Glomerular endothelial cell (primary cell): ENCODE measurements at places on chromosomes 4 and X.

GRCh38 chrX:118131336-118131735 is 14.7 kb upstream of the KLHL13 start:
- DNase-seq, result no peak

DNA sequence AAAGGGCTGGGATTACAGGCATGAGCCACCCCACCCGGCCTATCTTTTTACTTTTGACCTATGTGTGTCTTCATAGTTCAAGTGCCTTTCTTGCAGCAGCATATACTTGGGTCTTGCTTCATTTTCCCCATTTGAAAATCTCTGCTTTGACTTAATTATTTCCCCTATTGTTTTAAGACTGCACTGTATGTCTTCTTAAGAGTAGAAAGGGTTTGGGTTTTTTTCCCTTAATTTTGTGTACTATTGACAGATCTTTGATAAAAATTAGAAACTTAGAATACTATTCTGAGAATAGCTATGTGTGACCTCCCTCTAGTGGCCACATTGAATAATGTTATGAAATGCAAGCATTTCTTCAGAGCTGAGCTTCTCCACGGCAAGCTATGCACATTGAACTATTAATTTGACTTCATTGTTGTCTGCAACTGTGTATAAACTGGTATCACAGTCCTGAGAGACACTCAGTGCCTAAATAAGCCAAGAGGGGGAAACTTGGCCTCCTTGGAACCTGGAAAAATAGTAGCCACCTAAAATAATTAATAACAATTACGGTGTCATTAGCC is 8.7 kb upstream of the SLC25A4 start:
- peak; percentile 45 for DNase-seq

DNA sequence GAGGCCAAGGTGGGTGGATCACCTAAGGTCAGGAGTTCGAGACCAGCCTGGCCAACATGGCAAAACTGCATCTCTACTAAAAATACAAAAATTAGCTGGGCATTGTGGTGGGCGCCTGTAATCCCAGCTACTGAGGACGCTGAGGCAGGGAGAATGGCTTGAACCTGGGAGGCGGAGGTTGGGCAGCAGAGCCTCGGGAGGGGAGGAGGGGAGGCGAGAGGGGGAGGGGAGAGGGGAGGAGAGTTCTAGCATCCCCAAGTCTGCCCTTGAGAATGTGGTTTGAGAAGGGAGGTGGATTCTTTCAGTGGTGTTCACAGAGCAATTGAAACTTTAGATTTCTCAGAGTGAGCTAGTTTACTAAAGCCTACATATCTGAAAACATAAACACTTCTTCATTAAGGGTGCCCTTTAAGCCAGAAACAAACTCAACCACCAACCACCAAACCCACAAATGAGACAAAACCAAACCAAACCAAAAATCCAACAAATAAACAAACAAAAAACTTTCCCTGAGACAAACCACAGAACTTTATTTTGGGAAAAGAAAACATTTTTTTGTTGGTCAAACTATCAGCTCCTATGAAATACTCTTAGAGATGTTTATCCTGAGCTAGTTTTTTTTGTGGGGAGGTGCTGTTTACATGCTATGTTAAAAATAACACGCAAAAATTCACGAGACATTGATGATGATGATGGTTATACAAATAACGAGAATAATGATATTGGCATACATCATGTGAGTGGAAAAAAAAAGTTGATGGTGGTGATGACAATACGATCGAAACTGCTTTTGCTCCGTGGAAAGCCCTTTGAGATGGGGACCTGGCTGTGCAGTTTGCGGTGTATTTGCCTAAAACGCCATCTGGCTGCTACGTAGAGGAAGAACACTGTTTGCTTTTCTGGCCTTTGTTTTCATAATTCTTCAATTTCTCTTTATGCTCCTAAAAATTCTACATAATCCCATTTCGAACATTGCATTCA is 98.2 kb upstream of the PRKX start:
- no peak for DNase-seq

DNA sequence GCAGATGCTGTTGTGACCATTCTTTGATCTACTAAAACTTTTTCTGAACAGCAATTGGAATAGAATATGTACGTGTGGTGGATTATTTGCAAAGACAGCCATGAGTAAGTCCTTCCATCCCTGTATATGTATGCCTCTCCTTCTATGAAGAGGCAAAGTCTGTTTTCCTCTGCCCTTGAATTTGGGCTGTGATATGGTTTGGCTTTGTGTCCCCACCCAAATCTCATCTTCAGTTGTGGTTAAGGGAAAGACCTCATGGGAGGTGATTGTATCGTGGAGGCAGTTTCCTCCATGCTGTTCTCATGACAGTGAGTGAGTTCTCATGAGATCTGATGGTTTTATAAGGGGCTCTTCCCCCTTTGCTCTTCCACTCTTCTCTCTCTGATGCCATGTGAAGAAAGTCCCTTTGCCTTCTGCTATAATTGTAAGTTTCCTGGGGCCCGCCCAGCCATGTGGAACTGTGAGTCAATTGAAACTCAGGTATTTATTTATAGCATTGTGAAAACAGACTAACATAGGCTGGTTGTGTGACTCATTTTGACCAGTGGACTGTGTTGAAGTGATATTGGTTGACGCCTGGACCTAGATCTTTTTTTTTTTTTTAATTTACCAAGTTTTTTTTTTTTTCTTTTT is 108.3 kb upstream of the CAMK2D start:
- DNase-seq, result no peak

GRCh38 chrX:108148524-108148923 is 56.9 kb downstream of the ATG4A start:
- DNase-seq, result no peak
